ENCODE measurements at places on chromosomes 3 and 15.

- DNase-seq = no peak
Measured at GRCh38 chr15:20271647-20272046, 270.0 kb downstream of the GOLGA6L6 start.

DNA sequence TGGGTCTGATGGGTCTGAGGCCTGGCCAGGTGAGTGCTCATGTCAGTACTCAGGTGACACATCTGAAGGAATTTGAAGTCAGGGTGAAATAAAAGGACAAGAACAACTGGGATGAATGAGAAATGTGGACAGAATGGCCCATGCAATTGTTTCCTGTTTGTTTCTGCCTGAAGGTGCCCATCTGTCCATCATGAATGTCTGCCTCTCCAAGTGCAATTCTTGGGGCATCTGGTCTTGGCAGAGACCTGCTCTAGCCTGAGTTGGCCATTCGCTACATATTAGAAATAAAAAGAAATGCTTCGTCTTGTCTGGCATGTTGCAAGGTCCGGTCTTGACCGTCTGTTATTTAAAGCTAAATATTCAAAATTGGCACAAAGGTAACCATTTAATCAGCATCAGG lies 142.0 kb upstream of the AGBL1 start:
- DNase-seq = no peak

DNA sequence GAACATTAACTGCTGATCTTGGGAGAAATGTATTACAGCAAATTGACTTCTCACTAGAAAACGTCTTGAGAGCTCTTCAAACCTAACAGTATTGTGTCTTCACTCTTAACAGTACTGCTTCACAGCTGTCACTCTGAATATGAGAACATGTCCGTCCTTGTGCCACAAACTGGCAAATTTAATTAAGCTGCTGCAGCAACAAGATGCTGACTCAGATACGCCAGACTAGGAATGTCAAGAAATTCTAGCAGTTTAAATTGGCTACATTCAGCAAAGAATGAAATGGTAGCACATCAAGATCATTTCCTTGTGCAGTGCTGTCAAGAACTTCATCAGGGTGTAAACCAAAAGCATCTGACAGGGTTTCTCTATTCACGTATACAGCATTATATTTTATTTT lies 7.6 kb downstream of the ICE2 start:
- no peak for DNase-seq

DNA sequence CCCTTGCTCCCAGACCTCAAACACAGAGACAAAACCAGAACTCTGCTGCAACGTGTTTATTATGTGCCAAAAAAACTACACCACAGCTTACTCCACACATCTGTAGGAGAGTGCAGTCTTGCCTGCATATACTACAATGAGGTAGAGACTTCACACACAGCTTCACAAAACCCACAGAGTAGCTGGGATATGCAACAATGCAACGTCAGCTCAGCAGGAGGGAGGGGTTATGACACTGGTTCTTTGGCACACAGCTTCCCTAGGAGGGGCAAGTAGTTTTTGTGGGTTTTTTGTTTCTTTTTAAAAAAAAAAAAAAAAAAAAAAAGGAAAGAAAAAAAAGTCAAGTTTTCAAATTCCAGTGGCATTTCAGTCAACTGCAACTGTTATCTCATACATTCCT lies 2.9 kb upstream of the RPS17 start:
- DNase-seq = peak; percentile 52

- no peak for DNase-seq
Measured at GRCh38 chr3:35946854-35947515, 307.7 kb downstream of the ARPP21 start.

- no peak for DNase-seq
Measured at GRCh38 chr15:92392462-92392861, 1.2 kb upstream of the ST8SIA2 start.

DNA sequence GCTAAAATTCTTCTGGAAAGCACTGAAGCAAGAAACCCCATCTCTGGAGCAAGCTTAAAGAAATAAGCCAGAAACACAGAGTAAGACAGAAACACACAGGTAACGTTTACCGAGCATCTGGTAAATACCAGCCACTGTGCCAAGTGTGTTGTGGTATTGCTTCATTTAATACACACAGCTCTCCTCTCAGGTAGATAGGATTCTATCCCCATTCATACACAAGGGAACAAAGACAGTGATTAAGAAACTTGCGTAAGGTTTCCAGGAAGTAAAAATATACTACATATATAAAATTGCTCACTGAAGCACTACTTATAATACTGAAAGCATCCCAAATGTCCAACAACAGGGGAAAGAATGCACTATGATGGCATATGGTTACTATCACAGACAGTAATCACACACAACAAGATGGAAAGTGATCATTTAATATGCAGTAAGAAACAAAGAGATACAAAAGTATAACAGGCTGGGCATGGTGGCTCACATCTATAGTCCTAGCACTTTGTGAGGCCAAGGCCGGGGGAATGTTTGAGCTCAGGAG lies 27.5 kb downstream of the TAMM41 start:
- DNase-seq = no peak

DNA sequence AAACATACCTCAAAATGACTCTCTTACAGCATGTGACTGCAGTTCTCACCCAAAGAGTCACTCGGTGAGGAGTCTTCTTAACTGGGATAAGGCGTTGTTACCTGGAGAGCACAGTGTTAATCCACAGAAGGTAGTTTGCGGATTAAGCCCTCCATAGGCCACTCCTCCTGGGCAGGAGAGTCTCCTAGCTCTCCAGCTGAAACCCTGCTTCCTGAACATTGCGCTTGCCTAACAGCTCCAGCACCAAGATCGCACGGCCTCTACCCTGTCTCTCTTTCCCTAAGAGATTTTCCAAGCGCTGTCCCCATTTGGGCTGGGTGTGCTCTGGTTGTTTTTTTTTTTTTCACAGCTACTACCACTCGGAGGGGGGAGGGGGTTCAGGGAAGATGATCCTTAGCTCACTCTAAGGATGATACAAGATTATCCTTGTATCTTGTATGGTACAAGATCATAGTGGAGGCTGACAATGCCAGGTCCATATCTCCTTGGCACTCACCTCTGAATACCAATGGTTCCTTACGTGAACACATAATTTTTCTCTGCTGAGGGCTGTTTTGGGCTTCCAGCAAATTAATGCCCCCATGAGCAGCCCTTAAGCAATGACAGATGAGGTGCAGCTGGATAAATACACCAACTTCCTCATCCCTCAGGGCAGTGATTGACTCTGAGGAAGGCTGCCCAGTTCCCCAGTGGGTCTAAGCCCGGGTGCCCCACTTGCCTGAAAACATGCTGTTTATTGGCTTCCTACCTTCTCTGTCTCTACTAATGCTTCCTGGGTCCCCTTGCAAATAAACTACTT lies 185.2 kb upstream of the TSC22D2 start:
- no peak for DNase-seq

DNA sequence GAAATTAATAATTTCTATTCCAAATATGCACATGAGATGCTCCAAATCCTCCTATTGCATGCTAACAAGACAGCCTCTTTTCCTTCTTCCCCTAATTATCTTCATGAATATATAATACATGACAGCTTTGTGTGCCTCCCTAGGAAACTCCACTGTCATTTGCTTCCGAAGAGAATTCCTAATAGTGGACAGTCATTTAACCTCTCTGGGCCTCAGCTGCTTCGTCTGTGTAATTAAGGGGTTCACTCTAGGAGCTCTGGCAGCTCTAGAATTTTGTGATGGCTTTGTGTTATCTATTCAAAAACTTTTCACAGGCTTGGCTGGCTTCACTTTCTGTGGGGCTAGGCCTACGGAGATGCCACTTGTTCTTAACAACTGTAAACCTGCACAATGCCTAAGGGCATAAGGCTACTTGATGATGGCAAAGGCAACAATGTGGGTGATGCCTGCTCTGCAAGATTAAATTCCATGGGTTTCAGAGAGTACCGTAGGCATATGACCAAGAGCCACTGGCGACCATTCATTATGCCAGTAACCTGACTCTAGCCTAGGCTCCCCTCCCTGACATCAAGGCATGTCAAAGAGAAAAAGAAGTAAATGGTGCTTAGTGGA lies 333.8 kb upstream of the UMPS start:
- DNase-seq = no peak

DNA sequence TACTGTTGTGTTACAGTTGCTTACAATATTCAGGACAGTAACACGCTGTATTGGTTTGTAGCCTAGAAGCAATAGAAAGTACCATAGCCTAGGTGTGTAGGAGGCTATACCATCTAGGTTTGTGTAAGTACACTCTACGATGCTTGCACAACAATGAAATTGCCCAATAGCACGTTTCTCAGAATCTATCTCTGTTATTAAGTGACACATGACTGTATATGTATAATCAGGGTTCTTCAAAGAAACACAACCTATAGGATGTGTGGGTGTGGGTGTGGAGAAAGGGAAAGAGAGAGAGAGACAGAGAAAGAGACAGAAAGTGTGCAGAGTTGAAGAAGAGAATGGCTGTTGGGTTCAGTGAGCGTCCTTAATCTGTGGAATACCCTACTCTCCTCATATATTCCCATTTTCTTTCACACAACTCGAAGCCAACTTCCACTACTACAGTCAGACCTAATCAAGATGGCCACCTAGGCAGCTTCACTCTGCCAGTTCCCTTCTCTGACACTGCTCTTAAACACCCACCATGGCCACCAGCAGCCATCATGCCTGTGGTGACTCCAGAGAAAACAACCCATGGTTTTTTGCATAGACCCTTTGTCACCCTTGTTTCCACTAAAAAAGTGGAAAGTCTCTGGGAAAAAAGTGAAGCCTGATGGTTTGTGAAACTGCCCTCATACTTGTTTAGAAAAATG lies 5.8 kb upstream of the PPP4R2 start:
- no peak for DNase-seq

- DNase-seq = no peak
Measured at GRCh38 chr3:13263770-13264467, 156.2 kb downstream of the NUP210 start.

DNA sequence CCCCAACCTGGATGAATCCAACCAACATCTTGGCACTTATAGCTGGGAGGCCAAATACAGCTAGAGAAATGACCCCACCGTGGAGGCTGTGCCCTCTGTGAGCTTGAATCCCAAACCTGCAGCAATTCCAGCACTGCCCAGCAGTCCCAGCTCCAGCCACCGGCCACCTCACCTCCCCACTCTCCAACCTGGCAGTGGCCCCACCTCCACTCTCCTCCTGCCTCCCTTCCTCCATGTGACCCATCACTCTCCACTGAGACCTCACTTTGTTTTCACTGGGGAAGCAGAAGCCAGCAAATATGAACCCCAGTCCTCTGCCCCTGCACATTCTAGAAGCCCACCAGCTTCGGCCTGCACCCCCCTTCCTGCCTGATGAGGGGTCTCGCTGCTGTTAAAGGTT lies 79.7 kb upstream of the LINGO1 start:
- DNase-seq = no peak

GRCh38 chr3:34150992-34151391 lies 352.6 kb downstream of the PDCD6IP start:
- no peak for DNase-seq

- DNase-seq = peak; percentile 71
Measured at GRCh38 chr3:161104561-161105551, at the start of gene B3GALNT1. Gene B3GALNT1 (minus strand): TSS chr3:161105349. CDS start chr3:161086754, 18,595 bp downstream.

- DNase-seq = no peak
Measured at GRCh38 chr15:50563756-50564155, 17.3 kb upstream of the USP50 start.

DNA sequence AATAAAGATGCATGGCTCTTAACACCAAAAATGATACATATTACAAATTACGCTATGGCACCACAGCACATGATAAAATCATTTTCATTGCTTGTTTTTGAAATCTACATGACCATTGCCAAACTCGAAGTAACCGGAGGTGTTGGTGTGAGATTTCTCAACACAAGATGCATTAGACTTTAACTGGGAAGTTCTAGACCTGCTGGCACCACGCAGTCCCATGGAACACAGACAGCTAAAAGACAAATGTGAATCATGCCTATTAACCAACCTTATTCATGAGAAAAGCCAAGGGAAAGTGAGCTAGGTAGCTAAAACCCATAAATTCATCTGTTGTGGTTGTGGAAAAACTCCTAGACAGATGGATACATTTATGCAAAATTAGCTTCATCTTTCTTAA lies 595.4 kb downstream of the FOXP1 start:
- DNase-seq = no peak

GRCh38 chr3:17546500-17547255 lies 195.8 kb downstream of the TBC1D5 start:
- no peak for DNase-seq

DNA sequence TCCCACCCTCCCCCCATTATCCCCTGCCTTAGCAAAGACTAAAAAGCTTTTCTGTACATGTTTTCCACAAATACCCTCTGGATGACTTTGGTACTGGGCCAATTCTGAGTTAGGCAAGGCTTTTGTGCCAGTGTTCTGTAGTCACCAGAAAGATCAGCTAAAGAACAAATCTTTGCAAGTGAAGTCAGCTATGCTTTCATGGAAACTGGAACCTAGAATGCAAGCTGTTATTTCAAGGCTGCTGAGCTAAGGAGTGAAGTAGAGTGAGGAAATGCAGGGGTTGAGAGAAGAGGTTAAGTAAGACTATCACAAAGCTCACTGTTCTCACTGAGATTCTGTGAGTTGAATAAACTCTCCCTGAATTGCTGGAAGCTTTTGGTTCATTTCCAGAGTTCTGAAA lies 107.8 kb upstream of the CNTN3 start:
- no peak for DNase-seq

DNA sequence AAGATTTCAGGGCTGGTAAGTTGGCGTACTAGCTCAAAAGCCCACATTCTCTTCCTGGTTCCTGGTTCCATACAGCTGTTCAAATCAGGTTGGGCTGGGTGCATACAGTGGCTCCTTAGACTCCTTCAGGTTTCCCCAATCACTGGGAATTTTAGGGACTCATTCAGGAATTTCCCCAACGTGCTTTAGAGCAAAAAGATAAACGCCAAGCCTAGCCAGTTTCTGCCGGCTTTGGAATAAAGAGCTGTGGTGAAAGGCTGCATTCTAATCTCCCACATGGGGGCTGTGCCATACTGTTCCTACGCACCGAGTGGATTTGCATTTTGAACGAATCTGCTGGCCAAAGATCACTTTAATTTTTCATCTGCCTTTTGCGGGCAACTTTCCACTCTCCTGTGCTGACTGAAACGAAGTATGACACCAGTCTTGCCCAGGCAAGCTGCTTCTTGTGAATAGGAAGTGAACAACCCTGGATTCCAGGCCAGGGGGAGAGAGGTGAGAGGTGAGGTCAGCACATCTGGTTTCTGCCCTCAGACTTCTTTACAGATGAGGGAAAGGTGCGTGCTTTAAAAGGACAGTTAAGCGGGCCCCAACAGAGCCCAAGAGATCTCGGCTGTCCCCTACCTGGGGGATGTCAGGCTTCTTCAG lies 184.2 kb upstream of the PDZRN3 start:
- no peak for DNase-seq
